ENCODE measurements at places on chromosomes 12 and 14.

DNA sequence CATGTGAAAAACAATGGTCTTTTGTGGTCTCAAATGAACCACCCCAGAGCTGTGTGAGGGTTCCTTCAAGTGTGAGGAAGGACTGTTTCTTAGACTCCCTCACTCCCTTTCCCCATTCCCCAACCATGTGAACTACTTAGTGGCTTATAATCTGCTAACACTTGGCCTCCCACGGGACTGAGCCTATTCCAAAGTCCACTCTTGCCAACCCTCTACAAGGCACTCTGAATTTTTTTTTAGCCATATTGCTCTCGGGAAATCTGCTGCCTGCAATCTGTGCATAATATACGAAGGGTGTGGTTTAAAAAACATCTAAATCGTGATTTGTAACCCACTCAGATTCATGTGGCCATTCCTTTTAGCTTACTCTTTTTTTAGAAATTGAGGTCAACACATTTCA is 2.6 kb downstream of the SVOP start:
- DNase-seq, result no peak

- DNase-seq, result no peak
Observed at GRCh38 chr12:104521731-104522130, 65.0 kb downstream of the CHST11 start.

- DNase-seq, result no peak
Observed at GRCh38 chr12:123449856-123450255, 8.1 kb upstream of the SNRNP35 start.

GRCh38 chr14:99721792-99722516 is 37.9 kb downstream of the CYP46A1 start:
- DNase-seq, result no peak

DNA sequence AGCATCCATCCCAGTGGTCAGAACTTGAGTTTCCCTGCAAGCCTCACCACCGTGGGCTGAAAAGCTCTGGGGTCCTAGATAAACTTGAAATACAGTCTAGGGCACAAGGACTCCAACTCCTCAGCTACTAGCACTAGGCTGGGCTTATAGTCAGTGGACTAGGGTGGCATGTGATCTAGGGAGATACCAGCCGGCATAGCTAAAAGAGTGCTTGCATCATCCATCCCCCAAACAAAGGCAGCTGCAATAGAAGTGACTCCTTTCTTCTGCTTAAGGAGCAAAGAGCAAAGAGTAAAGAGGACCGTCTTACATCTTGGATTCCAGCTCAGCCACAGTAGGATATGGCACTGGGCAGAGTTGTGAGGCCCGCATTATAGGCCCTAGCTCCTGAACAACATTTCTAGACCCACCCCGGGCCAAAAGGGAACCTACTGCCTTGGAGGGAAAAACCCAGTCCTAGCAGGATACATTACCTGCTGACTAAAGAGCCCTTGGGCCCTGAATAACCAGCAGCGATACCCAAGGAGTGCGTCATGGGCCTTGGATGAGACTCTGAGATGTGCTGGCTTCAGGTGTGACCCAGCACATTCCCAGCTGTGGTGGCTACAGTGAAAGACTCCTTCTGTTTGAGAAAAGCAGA is 17.9 kb upstream of the SOS2 start:
- DNase-seq, result no peak

GRCh38 chr14:103474893-103475292 is 47.7 kb downstream of the CKB start:
- no peak for DNase-seq
